Adipose tissue (tissue), 3 donors: ENCODE measurements at places on chromosomes 6 and 20. TPM values are rescaled to one million over a fixed set of nuclear protein-coding genes. Genes with fewer than 3 reads are reported as not detected.

PRDM13 gene
- 0.02 TPM for polyA plus RNA-seq

NKX2-2 gene
- polyA plus RNA-seq: 0.06 TPM

KCNS1 gene
- polyA plus RNA-seq: 0.01 TPM

CLPSL1 gene
- not detected for polyA plus RNA-seq

NUDT3 gene
- polyA plus RNA-seq: 20.7 TPM

CARMIL1 gene
- polyA plus RNA-seq: 3.5 TPM

NHSL1 gene
- polyA plus RNA-seq: 1.5 TPM

TASP1 gene
- 6.4 TPM for polyA plus RNA-seq

TFAP2C gene
- 1.3 TPM for polyA plus RNA-seq

C20orf202 gene
- not detected for polyA plus RNA-seq
